Midbrain (tissue), 1 donor: ENCODE measurements at places on chromosomes 4 and X.

DNA sequence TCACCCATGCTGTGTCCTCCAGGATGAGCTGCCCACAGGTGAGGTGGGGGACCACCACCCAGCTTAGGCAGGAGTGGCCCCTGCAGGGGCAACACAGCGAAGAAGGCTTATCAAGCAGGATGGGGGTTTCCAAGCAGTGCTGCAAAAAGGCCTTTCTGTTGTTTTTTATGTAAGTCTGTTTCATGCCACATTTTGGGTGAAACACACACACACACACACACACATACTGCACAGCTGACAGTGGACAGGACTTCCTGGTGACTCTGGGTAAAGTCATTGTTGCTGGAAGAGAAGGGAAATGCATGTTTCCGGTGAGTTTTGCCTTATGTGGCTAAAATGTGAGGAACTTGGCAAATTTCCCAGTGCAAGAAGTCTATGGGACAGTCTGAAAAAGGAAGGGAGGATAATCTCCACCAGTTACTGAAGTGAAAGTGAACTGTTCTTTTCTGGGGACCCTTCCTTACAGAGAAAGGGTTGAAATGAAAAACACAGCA, 119.2 kb downstream of the IRF2 start:
- DNase-seq = peak; percentile 36

DNA sequence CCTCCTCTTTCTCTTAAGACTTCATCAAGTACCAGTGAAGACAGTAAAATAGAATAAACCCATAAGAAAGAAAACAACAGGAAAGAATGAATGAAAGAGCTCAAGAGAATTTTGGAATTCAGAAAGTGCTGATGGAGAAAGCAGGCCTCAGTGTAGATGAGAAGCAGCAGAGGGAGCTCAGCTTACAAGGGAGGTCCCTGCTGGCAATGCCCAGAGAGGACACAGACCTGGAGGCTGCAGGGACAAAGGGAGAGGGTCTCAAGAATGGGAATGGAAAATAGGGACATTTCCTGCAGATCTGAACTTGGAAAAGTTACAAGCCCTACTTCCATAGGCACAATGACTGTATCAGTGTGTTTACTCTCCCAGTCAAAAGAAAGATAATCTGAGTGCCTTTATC, 64.5 kb upstream of the MAGEA10 start:
- no peak for DNase-seq

GRCh38 chr4:96767815-96768480, 928.1 kb downstream of the PDHA2 start:
- DNase-seq = no peak

GRCh38 chrX:153735274-153735673, 10.6 kb downstream of the ABCD1 start:
- no peak for DNase-seq

- DNase-seq = no peak
Observed at GRCh38 chr4:168304744-168305459, 13.7 kb downstream of the DDX60 start.

DNA sequence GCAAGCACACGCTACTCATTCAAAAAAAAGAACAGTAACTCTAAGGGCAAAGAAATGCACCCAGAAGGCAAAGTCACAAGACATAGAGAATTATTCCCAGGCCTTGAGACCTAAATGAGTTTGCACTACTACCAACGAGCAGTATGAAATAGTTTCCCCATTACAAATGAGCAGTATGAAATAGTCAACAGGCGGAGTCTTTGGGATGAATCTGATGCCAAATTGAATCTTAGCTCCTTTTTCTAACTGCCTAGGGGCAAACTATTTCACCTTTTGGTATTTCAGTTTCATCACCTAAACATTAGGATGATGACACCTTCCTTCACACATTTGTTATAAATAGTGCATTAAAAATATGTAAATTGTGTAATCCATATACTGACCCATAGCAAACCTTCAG, 213.0 kb upstream of the FAT4 start:
- DNase-seq = no peak
